Activated CD4-positive, alpha-beta T cell treated with anti-CD3 and anti-CD28 coated beads, Interleukin-2, amount 10 ng/mL, durations not matched to agents 7 days and 5 days (primary cell): ENCODE measurements at places on chromosomes 3 and 15. TPM values are rescaled to one million over a fixed set of nuclear protein-coding genes. Genes with fewer than 3 reads are reported as not detected.
A peak's percentile ranks its signal among the peaks of the same experiment; 100 is the strongest.

DNA sequence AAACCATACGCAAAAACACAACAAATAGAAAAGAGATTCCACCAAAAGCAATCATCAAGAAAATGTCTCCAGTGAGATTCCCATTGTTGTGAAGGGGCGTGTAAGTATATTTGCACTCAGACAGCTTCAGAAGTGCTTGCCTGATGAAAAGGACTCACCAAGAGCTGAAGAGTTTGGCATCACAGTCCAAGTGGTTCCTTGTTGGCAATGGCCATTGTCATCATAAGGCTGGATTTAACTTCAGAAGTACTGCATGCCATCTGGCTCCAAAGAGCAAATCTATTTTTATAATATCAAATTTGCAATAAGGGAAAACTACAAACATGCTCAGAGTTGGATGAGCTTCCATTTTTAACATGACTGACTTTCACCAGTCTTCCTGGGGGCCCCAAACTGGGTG, 505.3 kb upstream of the NR2F2 start:
- no peaks in the 10 kb centered on the region for H3K36me3 ChIP-seq
- peaks cover 13% of the 10 kb centered on the region for H3K27me3 ChIP-seq
- no peak overlapping the region for H3K27ac ChIP-seq
- H3K4me3 ChIP-seq, result no peak overlapping the region

DNA sequence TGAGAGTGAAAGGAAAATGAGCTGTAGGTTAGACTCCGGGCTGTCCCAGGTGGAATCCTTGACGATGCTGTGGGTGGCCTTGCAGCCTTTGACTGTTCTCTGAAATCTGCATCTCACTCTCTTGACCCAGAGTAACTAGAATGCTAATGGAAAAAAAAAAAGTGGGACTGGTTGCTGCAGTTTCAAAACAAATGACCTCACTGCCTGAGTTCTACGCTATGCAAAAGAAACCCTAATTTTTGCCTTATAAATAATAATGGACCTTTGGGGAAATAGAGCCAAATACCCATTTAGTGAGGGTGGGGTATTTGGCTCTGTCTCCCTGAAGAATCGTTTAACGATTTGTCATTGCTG, 309.7 kb upstream of the C2CD4B start:
- no peak overlapping the region for H3K4me3 ChIP-seq
- no peaks in the 10 kb centered on the region for H3K36me3 ChIP-seq

DNA sequence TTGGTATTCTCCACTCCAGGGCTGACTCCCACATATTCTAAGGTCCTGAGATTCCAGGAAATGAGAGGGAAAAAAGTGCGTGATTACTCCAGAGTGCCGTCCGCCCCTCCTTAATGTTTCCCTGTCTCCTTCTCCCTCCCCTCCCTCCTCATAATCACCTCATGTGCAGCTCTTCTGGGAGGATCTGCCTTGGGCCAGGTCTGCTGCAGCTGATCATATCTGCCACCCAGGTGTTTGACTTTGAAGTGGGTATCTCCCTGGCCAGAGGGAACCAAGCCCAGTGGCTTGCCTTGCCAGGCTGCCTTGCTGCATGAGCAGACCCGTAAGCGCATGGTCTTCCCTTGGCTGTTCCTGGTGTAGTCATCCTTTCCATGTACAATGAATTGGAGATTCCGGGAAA, 28.1 kb upstream of the LRTM1 start:
- H3K36me3 ChIP-seq, result no peaks in the 10 kb centered on the region
- no peaks in the 10 kb centered on the region for H3K4me1 ChIP-seq
- no peak overlapping the region for H3K27ac ChIP-seq
- no peaks in the 10 kb centered on the region for H3K27me3 ChIP-seq
- no peak overlapping the region for H3K4me3 ChIP-seq
- DNase-seq, result no peak

GRCh38 chr3:5057857-5058324, 64.2 kb upstream of the ARL8B start:
- H3K4me3 ChIP-seq, result no peak overlapping the region

- peaks cover 70% of the 10 kb centered on the region for H3K27me3 ChIP-seq
- DNase-seq, result peak; percentile 12
- peaks cover 17% of the 10 kb centered on the region for H3K4me1 ChIP-seq
- no peaks in the 10 kb centered on the region for H3K36me3 ChIP-seq
- no peak within 1 kb of the TSS for H3K27ac ChIP-seq
These were observed at the start of gene NTRK3 for GRCh38 chr15:88256279-88257230. Gene NTRK3, minus strand, starts transcription at chr15:88256739. Its CDS starts 586 bp downstream, at chr15:88256153.

GRCh38 chr3:73624017-73624820, 522 bp downstream of the PDZRN3 start:
- no peak overlapping the region for H3K27ac ChIP-seq
- no peak for DNase-seq
- no peak overlapping the region for H3K4me3 ChIP-seq
- H3K27me3 ChIP-seq, result peaks cover 13% of the 10 kb centered on the region

- H3K27ac ChIP-seq, result no peak overlapping the region
- H3K4me1 ChIP-seq, result peaks cover 26% of the 10 kb centered on the region
- peaks cover 2% of the 10 kb centered on the region for H3K27me3 ChIP-seq
- no peak for DNase-seq
- no peak overlapping the region for H3K4me3 ChIP-seq
These were observed 90.2 kb upstream of the KLF13 start for GRCh38 chr15:31236184-31237042.

PIGZ gene
- 2.7 TPM for total RNA-seq

SI gene
- not detected for total RNA-seq

SLC24A5 gene
- total RNA-seq, result not detected
